HS-27A (cell line): ENCODE measurements at places on chromosomes 16 and 17.

DNA sequence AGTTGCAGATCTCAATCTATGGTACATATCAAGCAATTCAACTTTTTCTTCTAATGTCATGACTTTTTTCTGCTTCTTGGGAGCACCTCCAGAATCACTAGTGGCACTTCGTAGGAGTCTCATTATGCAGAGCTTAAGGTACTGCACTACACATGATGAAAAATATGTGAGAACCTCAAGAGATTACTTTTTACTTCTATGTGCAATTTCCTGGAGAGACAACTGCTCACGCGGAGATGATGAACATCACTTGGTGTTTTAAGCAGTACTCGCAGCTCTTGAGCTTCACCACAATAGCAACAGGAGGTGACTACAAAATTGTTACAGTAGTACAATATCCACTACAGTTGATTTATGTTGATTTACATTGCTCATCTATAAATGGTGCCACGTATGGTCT lies 79.7 kb downstream of the MRTFB start:
- no peak for DNase-seq

GRCh38 chr17:77349976-77350830 lies 209.4 kb downstream of the SEC14L1 start:
- no peak for DNase-seq

GRCh38 chr16:8869212-8869987 lies 594 bp upstream of the CARHSP1 start:
- no peak for DNase-seq

GRCh38 chr17:41937970-41938954 lies 7.8 kb downstream of the ODAD4 start:
- DNase-seq: no peak

GRCh38 chr16:48605518-48606110 lies 4.4 kb downstream of the N4BP1 start:
- DNase-seq: no peak

- DNase-seq: no peak
Measured at GRCh38 chr17:77540975-77541374, 400.2 kb downstream of the SEC14L1 start.

GRCh38 chr17:78715876-78716275 lies 66.2 kb downstream of the CYTH1 start:
- no peak for DNase-seq

- no peak for DNase-seq
Measured at GRCh38 chr16:11966173-11966572, 1.2 kb downstream of the TNFRSF17 start.

DNA sequence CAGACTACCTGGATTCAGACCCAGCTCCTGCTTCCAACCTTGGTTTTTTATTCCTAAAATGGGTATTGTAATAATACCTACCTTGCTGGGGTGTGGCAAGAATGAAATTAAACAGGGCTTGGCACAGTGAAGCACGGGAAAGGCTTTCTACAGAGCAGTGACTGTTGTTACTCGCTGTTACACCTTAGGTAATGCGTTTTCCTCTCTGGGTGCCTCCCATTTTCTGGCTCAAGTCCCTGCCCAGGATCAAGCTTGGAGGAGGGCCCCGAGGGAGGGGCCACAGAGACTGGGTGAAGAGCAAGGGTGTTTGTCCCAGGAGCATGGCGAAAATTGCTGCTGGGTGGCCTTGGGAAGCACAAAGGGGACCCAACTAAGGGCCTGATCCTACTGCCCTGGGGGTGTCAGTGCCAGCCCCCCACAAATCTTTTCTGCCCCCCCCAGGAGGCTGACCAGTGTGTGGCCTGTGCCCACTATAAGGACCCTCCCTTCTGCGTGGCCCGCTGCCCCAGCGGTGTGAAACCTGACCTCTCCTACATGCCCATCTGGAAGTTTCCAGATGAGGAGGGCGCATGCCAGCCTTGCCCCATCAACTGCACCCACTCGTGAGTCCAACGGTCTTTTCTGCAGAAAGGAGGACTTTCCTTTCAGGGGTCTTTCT lies 13.3 kb downstream of the MIEN1 start:
- no peak for DNase-seq

DNA sequence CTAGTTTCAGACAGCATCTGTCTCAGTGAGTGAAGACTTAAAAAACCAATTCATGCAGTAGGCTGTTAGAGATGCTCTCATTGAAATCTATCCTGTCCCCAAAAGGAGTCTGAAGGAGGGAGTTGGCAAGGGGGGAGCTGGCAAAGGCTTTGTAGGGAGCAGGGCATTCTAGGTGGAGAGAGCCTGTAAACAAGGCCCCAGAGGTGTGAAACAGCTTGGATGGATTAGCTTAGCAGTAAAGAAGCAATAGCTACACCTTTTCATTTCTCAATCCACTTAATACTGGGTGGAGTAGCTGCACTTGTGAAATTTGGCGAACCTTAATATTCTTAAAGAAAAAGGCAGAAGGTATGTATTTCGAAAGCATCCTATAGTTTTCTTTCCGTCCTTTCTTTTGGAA lies 61.8 kb downstream of the KSR1 start:
- DNase-seq: no peak

GRCh38 chr17:7651665-7652387 lies 1.1 kb downstream of the ATP1B2 start:
- no peak for DNase-seq

GRCh38 chr17:67477687-67478086 lies 100.6 kb downstream of the PITPNC1 start:
- DNase-seq: no peak

DNA sequence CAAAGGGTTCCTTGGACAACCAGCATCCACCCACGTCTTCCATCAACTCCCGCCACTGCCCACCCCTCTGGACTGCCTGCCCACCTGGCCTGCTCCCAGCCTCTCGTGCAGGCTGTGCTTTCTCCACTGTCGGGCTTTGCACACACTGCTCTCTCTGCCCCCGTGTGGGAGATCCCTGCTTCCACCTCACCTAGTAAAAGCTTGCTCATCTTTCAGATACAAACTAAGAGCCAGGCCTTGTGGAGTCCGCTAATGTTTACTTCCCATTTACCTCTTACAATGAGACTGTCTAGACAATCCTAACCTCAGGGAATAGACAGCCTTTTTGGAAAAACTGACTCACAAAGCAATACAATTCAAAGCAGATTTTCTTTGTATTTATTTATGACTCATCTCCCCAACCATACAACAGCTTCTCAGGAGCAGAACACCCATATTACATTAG lies 67.6 kb downstream of the USP31 start:
- DNase-seq: no peak

- no peak for DNase-seq
Measured at GRCh38 chr16:61987474-61988012, 48.7 kb downstream of the CDH8 start.

DNA sequence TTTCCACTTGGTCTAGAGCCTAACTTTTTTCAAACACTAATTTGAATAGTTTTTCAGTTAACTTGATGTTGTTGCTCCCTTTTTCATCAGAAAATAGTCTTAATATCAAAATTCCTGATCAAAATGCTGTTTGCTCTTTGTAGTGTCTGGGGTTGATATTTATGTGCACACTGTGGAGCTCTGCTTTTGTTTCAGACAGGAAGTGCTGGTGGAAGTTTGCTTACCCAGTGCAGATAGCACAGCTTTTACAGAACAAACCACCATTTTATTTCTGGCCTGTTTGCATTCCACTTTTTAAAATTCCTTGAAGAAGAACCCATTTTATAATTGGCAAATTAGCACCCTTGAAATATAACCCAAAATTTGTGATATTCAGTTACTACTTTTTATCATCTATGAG lies 125.4 kb downstream of the MRTFB start:
- DNase-seq: no peak

DNA sequence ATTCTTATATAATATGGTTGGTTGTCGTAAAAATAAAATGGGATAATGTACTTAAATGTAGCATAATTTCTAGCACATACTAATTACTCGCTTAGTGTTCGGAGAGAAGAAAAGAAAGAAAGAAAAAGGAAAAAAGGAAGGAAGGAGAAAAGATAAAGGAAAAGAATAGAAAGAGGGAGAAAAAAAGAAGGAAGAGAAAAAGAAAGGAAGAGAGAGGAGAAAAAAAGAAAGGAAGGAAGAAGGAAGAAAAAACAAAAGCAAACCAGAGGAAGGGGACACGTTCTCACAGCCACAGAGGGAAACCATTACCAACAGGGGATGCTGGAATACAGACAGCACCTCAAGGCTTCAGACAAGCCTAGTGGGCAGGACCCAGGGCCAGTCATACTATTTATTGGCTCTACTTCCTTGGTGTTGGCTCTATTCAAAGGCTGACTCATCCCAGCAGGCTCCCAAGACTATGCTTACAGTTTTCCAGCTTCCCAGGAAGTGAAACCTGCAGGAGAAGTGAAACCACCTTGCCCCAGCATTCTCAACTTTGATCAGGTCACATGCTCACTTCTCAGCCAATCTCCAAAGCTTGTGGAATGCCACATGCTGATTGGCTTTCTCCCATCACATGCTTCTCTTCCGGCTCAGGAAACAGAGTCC lies 273.5 kb upstream of the IRX5 start:
- no peak for DNase-seq

DNA sequence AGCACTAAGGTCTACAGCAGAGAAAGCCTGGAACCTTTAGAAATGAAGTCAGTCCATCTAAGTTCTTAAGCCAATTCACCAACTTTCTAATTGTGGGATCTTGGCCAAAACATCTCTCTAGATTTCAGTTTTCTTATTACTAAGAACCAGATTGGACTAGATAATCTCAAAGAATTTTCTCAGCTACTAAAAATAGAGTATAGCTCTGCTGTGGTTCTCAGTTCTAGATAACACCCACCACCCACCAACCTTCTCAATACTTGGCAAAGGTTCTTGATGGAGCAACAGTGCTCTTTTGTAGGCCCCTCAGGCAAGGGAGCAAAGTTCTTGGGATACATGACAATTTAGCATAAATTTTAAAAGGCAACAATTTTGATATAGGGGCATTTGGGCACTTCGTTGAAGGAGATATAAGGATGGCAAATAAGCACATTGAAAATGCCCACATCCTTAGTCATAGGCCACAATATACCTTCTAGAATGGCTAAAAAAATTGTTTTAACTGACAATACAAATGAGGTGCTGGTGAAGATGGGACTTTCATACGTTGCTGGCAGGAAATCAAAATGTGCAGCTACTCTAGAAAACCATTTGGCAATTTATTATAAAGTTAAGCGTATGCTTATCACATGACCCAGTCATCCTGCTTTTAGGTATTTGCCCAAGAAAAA lies 74.4 kb upstream of the TMEM132E start:
- no peak for DNase-seq

DNA sequence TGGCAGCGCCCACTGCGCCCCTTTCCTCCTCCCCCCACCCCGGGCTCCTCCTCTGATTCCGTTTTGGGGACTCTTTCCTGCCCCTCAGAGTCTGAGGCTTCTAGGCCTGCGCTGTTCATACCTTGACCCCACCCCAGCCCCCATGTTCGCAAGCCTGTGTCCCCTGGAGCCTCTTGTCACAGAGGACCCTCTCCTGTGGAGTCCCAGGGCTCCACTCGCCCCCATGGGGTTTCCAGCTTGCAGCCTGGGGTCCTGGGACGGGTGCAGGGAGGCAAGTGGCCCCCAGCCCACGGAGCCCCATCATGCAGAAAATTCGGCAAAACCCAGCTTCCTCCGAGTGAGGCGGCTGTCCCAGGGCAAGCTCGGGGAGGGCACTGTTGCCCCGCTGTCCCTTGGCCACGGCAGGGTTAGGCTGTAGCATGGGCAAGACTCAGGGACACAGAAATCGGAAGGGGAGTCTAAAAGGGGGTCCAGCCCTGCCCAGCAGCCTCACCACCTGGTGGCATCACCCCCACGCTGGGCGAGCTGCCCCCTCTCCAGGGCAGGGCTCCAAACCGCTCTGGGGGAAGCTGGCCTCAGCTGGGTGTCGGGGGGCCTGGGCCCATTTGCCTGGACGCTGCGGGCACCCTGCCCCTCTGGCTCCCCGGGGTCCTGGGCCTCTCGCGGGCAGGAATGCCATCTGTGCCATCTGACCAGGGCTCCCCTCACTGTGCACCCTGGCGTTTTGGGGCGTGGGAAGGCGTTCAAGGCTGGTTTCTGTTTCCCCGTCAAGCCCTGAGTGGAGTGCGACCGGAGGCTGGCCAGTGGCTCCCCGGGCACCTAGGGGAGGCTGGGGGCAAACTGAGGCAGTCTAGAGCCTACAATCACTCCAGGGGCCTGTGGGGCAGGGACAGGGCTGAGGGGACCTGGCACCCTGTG lies 11.5 kb upstream of the BAHCC1 start:
- no peak for DNase-seq

DNA sequence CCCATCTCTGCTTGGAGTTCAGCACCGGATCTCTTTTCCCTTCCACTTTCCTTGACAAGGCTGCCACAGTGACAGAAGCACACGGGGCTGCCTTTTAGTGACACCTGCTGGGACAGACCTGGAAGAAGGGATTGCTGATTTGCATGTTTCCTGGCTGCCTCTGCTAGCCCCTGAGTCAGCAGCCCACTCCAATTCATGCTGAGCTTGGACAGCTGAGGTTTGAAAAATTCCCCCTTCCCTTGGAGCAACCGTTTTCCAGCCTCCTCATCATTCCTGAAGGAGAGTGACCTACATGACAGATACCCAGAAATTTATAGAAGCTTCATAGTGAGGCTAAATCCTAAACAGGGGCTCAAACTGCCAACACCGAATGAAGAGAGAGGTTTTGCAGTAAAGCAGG lies 18.8 kb upstream of the RBL2 start:
- DNase-seq: no peak

DNA sequence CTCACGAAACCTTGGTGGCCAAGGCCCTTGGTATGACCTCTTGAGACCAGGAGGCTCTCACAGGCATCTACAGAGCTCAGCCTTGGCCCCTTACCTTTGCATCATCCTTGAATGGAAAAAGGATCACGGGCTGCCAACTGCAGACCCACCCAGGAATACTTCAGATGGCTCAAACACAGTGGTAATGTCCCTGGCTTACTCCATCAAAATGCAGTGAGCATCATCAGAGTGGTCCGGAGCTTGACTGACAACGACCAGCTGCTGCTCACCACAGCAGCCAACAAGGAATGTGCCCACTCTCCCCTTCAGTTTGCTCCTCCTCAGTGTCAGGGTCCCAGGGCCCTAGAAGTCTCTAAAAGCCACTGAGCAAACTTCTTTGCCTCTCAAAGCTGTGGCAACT lies 17.6 kb upstream of the MYH3 start:
- no peak for DNase-seq

- DNase-seq: peak; percentile 31
Measured at GRCh38 chr16:68229431-68230175, 6.3 kb downstream of the ESRP2 start.

- no peak for DNase-seq
Measured at GRCh38 chr16:48555597-48556242, 54.3 kb downstream of the N4BP1 start.

GRCh38 chr16:89969741-89970410 lies 21.3 kb downstream of the DEF8 start:
- DNase-seq: no peak
